Stimulated activated CD4-positive, alpha-beta T cell treated with anti-CD3 and anti-CD28 coated beads, TNF-alpha, amount 100 ng/mL, for 48 hours (primary cell): ENCODE measurements at places on chromosomes 7 and 10.

DNA sequence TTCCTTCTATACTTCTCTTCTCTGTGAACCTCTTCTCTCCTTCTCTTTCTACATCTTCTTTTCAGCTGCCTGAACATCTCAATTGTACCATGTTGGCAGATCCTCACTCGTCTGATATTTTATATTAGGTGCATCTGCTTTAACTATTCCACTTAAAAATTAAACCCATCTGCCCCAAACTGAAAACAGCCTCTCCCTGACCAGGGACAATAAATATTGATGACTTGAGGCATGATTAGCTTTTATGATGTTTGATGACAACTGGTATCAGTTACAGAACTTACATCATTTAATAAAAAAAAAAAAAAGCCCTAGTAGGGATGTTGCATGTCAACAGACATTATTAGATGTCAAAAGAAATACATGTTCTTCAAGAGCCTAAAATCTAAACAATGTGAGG is 79.8 kb upstream of the HABP2 start:
- no peak for DNase-seq

DNA sequence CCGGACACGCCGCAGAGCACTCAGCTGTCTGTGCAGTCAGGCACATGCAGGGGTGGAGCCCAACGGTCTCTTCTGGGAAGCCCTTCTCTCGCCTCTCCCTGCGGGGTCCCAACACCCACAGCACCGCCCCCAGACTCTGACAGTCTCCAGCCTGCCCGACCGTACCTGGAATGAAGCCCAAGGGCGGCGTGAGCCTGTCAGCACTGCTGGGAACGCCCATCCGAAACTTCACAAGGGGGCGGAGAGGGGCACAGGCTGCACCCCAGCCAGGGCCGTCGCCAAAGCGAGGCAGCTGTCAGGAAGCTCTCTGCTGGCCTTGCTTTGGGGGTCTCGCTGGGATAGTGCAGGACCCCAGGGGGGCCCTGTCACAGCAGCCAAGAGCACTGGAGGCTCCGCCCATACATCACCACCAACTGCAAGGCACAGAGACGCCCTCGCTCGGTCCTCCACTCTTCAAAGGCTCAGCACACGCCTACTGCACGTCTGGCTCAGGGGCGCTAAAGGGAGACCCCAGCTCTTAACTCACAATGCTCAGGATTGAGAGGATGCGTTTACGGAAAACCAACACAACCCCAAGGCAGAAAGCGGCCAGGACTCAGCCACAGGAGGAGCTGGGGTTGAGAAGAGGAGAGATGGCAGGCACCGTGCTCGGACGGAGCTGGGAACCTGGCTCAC is 30.9 kb downstream of the MAD1L1 start:
- no peak for DNase-seq

DNA sequence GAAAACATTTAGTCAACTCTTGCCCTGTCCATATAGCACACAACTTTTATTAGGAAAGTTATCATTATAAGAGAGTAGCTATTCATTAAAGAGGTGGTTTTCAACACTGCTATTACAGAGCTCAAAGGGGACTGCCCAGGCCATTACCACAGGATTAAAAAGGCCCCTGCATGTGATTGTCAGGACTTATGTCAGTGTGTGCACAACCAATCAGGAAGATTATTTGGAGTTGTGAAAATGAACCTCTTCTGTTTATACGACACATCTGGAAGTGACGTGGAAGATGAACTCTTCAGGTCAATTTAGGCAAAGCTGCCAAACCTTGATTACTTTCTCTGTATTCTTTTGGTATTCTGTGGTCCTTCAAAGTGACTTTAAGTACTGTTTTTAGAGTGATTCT is 14.7 kb downstream of the CCNY start:
- DNase-seq = no peak

DNA sequence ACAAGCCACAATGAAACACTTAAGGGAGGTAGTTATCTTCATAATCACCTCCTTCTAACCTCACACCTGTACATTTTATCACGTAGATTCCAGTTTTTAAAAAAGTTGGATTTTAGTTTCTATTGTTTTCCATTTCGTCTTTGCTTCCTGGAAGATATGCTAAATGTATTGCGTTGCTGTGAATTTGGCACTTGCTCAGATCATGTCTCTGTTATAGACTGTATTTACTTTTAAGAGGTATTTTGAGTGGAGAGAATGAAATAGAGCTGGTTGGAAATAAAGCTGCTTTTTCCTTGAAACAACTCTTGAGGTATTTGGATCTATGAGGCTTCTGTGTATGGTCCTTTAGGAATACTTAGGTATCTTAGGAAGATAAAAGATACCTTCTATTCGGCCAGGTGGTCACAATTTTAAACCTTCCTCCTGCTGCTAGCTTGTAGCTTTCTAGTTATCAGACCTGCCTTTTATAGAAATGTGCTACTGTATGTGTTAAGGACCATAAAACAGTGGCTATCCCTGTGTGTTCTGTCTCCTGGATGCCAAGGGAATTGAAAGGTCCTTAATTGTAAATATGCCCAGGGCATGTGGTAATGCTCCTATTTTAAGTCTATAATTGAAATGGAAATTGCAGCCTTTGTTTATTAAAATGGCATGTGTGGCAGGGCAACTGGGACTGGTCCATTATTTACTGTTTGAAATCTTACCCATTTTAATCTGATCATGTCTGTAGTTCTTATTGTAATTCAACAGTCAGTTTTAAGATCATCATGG is 147.7 kb downstream of the SND1 start:
- DNase-seq = no peak

- DNase-seq = no peak
Observed at GRCh38 chr10:103193820-103194529, 903 bp upstream of the NT5C2 start.

- no peak for DNase-seq
Observed at GRCh38 chr7:136131304-136131630, 154.1 kb upstream of the MTPN start.

DNA sequence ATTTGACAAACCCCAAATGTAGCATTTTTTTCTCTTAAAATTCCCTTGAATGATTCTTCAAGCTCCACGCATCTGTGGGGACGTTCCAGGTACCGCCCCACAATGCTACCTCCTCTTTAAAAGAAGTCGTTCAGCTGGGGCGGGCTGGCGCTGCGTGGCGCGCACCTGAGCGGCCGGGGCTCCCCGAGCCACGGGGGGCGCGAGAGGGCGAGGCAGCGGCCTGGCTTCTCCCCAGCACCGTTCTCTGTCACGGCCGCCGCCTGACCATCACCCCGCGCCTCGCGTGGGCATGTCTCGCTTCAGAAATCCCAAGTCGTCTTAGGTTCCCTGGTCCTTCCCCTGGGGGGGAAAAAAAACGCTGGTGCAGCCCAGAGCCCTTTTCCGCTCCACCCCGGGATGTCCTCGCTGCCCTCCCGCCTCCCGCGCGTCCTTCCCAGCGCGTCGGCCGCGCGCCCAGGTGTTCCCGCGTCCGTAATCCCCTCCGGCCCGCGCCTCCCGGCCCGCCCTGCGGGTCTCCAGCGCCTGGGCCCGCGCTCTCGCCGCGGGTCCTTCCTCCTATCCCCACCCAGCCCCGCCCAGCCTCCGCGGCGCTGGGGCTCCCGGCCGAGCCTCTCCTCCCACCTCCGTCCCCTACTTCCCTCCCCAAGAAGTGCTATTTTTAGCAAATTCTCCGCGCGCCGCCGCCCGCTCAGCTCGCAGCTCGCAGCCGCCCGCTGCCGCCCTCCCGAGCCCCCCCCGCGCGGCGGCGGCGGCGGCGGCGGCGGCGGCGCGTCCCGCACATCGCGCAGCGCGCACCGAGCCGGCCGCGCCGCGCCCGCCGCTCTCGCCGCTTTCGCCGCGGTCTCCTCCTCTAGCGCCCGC is 58.7 kb upstream of the PRPS1L1 start:
- DNase-seq = no peak

- no peak for DNase-seq
Observed at GRCh38 chr7:23242321-23242720, 4.3 kb upstream of the GPNMB start.

GRCh38 chr7:132158166-132158565 is 418.1 kb downstream of the PLXNA4 start:
- no peak for DNase-seq

- DNase-seq = no peak
Observed at GRCh38 chr10:132987671-132988571, 45.6 kb upstream of the CFAP46 start.

DNA sequence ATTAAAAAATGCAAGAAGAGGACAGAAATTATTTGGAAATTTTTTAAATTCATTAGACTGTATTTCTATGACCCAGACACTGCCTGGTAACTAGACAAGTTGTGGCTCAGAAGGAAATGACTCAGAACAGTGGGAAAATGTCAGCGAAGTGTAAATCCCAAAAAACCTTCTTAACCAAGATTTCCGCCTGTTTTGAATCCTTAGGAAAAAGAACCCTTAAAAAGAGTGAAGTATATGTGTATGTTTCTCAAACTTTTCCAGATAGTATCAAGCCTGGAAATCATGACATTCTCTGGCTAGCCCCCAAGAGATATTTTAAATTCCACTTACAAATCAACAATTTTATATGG is 42.7 kb upstream of the PLXNA4 start:
- no peak for DNase-seq

- DNase-seq = no peak
Observed at GRCh38 chr7:19101472-19101871, 16.0 kb downstream of the TWIST1 start.

GRCh38 chr7:38548605-38549004 is 82.6 kb downstream of the AMPH start:
- DNase-seq = no peak

DNA sequence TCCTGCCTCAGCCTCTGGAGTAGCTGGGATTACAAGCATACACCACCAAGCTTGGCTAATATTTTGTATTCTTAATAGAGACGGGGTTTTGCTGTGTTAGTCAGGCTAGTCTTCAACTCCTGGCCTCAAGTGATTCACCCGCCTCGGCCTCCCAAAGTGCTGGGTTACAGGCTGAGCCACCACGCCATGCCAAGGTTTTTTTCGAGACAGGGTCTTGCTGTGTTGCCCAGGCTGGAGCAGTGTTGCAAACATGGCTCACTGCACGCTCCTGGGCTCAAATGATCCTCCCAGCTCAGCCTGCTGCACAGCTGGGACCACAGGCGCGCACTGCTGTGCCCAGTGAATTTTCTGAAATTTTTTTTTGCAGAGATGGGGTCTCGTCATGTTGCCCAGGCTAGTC is 3.3 kb upstream of the SEC31B start:
- no peak for DNase-seq

DNA sequence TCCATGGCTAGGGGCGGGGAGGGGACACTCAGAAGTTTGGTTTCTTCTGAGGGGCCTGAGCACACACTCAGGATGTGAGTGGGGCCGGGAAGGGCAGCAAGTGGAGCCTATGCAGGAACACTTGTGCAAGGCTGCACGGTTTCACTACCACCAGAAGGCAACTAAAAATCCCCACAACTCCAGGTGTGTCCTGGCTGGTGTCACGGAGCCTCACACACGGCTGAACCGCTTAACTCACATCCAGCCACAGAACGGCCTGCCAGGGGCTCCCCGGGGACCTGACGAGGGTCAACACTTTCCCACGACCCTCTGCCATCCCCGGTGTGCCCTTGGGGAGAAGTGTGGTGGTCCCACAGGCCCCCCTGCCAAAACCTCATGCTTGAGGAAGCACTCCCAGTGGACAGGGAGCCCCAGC is 173.9 kb downstream of the ELFN1 start:
- no peak for DNase-seq

DNA sequence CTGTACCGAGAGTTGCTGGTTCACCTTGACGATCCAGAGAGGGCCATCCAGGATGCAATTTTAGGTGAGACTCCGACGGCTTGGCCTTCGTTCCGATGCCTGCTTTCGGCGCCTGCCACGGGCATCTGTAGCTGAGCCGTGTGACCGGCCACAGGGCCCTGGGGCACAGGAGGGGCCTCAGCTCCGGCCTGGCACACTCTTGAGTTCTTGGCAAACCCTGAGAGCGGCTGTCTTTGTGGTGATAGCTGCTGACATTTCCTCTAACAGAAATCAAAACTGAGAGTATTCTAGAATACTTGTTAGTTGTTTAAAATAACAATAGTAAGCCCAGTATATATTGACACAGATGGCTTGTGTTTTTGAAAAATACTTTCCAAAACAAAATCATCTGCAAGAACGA is 52.2 kb upstream of the SUN1 start:
- DNase-seq = no peak

GRCh38 chr7:33578881-33579672 is 326.3 kb upstream of the BMPER start:
- DNase-seq = no peak

DNA sequence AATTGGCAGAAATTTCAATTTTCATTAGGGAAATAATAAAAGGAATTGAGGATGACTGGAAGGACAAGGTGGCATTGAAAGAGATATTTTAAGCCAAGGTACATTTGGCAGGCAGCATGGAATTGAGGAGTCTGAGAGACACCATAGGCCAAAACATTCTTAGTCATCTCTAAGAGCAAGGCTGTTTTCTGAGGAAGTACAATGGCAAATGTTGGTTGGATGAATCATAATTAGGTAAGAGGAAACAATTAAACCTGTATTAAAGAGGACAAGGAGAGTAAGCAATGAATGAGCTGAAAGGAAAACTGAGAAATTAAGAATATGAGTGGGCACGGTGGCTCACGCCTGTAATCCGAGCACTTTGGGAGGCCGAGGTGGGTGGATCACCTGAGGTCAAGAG is 86.3 kb downstream of the MRPL32 start:
- no peak for DNase-seq

DNA sequence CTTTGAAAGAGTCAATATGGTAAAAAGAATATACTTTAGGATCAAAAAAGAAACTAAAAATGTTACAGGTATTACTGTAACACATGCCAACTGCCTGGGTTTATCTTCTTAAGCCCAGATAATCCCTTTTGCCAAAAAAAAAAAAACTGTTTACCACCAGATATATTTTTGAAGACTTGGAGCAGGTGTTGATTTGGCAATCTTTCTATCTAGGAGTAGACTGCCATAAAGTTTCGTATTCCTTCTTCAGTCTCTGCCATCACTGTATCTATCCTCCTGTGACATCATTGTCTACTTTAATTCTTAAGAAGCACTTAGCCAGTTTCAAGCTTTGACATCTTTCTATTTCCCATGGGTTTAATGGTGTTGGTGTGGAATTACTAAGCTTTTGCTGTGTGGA is 161.0 kb downstream of the ST7 start:
- DNase-seq = no peak

- no peak for DNase-seq
Observed at GRCh38 chr10:37101261-37101660, 24.1 kb upstream of the ANKRD30A start.

- DNase-seq = no peak
Observed at GRCh38 chr7:102221961-102222360, 64.7 kb upstream of the SH2B2 start.

GRCh38 chr7:41969561-41970105 is 266.7 kb upstream of the INHBA start:
- no peak for DNase-seq

GRCh38 chr7:22174574-22174953 is 182.4 kb downstream of the RAPGEF5 start:
- no peak for DNase-seq

DNA sequence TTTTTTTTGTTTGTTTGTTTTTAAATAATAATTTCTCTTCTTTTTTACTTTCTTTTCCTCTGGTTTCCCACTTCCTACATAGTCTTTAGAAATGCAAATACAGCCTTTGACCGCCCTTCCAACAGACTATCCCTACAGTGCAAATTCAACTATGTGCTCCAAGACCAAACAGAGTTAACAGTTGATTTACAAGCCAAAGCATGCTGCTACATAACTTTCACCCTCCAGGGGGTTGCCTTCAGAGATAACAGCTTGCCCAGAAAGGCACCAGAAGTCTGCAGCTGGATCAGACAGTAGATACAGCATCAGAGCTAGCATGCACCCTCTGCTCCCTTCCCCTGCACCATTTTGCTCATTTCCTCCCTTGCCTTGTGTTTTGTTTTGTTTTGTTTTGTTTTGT is 539.0 kb downstream of the ZWINT start:
- no peak for DNase-seq

- no peak for DNase-seq
Observed at GRCh38 chr10:21975378-21975990, 28.0 kb downstream of the DNAJC1 start.
